T-helper 9 cell (primary cell): ENCODE measurements at places on chromosomes 6 and 20.

DNA sequence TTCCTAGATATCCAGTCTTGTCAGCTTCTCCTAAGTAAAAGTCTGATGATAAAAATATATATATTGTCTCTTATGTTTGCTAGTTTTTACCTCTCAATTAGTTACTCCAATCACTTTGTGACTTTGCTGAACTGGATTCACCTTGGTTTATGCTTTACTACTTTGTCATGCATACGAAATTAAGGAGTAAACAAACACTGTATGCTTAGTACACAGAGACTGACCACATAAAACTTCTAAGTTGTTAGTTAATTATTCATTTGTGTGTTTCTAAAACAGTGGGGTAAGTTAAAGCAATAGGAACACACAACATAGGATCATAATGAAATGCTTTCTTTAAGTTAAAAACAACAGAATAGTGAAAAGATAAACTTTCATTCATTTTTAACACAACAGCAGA is 877.3 kb upstream of the MAP3K7 start:
- no peak for DNase-seq

DNA sequence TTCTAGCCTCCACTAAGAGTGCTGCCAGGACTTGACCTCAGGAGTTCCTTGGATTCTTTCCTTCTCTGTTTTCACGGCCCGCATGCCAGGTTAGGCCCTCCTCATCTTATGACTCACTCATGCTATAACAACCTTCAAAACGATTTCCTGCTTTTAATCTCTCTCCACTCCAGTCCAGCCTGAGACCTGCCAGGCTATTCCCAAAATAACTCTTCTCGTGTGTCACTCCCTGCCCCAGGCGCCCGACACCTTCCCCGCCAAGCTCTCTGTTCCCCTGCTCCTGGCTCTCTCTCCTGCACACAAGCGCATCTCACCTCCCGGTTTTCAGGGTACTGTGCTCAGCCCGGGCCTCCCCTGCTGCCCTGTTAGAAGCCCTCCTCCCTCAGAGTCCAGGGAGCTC is 64.1 kb upstream of the RPS6KA2 start:
- no peak for DNase-seq

DNA sequence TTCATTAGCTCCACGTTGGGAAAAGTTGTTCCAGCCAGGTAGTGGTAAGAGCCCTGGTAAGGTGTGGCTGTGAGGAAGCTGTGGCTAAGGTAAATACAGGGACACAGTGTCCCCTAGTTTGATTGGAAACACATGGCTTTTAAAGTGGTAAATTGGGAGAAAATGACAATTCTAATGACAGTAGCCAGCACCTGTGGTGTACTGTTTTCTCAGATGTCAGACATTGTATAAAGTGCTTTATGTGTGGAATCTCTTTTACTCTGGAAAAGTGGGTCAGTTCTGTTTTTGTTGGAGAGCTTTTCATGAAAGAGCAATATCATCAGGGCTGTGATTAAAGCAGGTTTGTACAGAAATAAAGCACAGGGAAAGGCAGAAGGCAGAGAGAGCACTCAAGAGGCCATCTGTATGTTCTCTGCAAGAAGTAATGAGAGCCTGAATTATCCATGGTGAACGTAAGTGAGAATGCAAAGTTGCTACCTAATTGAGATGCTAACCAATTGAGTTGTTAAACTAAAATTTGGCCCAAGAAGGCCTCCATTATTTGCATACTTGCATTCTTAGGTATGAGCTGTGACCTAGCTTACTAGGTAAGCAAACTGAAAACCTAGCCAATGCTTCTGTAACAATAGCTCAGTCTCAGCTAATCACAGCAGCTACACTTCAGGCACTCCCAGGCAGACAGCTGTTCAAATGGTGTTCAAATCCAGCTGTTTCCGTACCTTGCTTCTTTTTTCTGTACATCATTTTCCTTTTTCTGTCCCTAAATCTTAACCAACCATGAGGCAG is 28.2 kb downstream of the MRAP2 start:
- no peak for DNase-seq

GRCh38 chr6:15404685-15404980 is 158.8 kb downstream of the JARID2 start:
- no peak for DNase-seq

DNA sequence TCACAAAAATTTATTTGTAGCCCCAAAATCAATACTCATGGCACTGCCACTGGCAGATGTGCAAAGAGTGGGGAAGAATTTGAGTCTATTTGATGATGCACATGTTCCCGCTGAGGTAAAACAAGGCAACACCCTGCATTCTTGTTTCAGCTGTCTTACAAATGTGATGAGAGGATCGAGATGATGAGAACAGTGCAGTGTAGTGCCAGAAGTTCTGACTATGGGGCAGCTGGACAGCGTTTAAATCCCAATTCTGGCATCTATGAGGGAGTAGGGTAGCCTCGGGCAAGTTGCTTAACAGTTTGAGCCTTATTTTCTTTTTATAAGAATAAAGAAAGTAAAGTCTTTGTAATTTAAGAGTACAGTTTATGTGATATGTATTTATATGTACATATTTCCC is 296.7 kb upstream of the FKBP1C start:
- no peak for DNase-seq

DNA sequence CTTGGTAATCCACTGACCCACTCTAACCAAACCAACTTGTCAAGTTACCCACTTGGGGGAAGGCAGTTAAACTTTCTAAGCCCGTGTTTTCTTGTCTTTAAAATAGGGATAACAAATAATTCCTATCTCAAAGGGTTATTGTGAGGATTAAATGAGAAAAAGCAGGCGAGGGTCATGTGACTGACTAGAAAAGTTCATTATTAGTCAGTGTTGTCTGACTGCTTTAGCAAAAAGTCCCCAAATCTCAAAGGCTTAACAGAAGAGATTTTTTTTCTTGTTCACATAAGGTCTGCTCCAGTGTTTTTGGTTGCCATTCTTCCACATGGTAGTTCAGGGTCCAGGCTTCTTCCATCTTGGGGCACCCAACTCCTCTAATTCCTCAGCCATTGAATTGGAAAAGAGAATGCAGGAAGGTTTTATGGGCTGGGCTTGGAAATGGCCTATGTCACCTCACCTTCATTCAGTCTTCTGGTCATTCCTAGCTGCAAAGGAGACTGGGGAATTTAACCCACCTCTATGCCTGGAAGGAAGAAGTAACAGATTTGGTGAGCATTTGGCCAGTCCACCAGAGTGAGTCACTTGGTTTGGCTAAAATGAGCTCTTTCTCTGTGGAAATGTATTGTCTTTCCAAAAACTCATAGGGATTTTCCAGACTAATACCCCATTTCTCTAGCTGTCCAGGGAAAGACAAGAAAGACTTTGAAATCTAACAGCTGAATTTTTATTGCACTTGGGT is 77.0 kb downstream of the CAP2 start:
- DNase-seq = no peak

DNA sequence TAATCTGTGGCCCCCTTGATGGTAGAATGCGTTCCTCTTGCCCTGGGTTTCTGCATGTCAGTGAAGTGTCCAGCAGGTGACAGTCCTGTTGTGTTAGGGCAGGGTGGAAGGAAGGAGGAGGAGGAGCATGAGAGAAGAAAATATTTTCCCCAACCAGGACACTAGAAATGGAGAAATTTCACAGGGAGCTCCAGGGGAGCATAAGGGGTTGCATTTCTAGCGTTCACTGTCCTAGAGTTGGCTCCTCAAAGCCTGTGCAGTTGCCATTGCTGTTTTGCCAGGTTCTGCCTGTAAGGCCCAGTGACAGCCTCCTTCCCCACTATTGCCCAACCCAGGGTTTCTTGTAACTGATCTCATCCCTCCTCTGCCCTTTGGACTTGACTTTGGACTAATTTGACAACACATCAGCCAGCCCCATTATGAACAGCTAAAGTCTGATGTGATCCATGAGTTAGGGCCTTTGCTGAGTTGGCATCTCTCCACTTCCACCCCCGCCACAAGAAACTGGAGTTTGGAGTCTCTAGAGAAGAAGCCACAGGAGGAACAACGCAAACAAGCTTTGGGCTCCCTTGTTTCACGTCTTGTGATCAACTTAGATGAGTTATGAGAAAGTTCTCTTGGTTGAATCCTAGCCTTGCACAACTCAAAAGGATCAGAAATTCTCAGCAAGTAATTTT is 14.0 kb upstream of the FAM50B start:
- no peak for DNase-seq

DNA sequence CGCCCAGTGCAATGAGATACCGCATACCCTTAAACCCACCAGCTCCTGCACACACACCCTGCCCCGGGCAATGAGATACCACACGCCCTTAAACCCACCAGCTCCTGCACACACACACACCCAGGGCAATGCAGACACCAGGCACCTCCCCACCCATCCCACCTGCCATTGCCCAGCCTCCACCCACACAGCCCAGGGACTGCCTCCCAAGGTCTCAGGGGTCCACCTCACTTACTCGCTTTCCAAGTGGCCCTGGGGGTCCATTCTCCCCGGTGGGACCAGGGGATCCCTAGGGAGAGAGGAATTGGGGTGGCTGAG is 24.0 kb downstream of the COL11A2 start:
- DNase-seq = no peak

GRCh38 chr6:33373960-33374910 is 17.4 kb upstream of the KIFC1 start:
- no peak for DNase-seq

DNA sequence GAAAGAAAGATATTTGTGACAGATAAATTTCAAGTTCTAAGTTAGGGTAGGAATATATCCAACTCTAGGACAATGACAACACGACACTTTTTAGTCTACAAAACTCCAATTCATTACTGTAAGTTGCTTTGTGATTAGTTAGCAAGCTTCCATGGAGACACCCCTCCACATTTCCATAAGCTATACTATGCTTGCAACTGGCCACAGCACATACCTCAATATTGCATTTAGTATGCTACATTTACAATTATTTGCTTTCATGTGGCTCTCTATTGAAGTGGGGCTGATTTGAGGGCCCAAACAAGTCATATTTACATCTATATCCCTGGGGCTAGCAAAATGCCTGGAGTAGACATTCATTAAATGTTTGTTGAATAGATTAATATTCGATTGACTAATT is 129.3 kb downstream of the HACE1 start:
- DNase-seq = no peak

DNA sequence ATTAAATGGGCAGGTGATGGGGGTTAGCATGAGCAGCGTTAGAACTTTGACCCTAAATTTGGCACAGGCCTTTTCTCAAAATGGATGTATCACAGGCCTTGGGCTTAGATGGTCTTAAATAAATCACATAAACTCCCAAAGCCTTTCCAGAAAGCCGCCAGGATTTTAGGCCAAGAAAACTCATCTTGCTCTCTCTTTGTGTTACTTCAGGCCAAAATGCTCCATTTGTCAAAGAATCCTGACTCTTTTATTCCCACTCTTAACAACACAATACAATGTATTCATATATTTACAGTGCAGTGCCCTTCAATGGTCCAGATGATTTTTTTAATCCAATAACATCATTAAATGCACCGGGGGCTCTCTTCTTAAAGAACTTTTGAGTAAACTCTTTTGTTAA is 5.9 kb upstream of the TCP11 start:
- no peak for DNase-seq

GRCh38 chr6:81808851-81809570 is 56.5 kb upstream of the TENT5A start:
- DNase-seq = no peak

GRCh38 chr6:168871642-168872315 is 381.9 kb downstream of the THBS2 start:
- no peak for DNase-seq

DNA sequence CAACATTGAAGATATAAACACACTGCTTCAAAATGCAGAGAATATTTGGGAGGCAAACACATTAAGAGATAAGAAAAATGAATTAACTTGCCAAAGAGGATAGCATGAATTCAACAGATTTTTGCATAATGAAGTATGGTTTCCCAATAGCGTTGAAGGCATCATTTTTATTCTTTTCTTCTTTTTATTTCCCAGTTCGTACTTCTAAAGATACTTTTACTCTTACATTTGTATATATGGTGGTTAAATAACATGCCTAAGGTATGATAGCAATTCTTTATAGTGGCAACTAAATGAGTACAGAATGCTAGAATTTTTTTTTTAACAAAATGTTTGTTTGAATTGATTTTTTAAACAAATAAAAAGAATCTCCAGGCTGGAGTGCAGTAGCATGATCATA is 473.4 kb upstream of the MARCKS start:
- no peak for DNase-seq

- peak; percentile 19 for DNase-seq
Observed at GRCh38 chr6:149750136-149750609, 632 bp downstream of the PCMT1 start.

DNA sequence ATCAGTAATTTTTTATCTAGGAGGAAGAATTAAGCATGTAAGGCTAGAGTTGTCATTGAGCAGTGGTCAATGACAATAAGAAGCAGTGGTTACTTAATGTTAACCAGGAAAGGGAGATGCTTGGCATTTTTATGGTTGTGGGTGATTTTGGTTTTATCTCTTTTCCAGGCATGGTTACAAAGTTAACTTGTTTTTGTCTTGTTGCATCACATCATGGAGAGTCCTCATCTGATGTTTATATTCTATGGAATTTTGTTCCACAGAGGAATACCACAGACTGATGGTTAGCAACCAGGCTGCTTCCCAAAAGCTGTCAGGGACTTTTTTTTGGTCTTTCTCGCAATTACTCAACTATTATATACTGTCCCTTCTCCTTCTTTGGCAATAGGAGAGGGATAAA is 32.7 kb downstream of the OPRM1 start:
- no peak for DNase-seq

- no peak for DNase-seq
Observed at GRCh38 chr20:37108676-37109075, 12.9 kb upstream of the RBL1 start.

GRCh38 chr20:19820555-19821211 is 62.6 kb downstream of the RIN2 start:
- DNase-seq = no peak
